GM13976 (cell line): ENCODE measurements at places on chromosomes 5 and 9.

- no peak for DNase-seq
Observed at GRCh38 chr5:68148096-68148495, 67.5 kb upstream of the PIK3R1 start.

DNA sequence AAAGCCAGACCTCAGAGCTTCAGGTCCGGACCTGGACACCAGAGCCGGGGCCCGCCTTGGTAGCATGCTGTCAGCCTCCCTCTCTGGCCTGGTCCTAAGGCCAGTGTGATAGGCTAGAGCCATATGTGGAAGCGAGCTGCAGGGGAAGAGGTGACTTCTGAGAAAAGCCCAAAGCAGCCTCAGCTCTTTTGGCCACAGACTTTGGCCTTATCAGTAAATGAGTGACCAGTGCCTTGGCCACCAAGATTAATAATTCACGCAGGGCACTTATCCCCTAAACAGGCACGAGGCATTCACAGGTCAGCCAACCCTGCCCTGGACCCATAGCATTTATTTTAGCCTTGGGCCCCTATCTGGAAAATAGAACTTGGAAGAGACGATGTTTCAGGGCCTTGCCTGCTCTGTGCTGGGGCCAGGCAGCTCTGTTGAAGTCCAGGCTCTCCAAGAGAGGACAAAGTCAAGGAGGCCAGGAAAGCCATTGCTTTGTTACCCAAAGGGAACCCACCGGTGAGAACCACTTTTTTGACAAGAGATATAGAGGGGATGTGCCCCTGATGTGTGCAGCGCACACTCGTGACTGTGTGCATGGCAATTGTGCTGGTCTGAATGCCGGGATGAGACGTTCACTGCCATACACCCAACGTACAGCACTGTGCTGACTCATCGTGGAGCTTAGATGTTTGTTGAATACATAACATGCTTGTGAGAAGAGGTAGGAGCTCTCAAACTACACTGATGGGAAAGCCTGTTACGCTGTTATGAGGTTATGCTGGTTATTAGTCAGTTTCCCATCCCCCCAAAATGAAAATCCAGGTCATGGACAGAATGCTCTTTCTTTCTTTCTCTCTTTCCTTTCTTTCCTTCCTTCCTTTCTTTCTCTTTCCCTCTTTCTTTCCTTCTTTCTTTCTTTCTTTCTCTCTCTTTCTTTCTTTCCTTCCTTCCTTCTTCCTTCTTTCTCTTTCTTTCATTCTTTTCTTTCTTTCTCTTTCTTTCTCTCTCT, 5.0 kb upstream of the SLC34A1 start:
- DNase-seq = peak; percentile 72

DNA sequence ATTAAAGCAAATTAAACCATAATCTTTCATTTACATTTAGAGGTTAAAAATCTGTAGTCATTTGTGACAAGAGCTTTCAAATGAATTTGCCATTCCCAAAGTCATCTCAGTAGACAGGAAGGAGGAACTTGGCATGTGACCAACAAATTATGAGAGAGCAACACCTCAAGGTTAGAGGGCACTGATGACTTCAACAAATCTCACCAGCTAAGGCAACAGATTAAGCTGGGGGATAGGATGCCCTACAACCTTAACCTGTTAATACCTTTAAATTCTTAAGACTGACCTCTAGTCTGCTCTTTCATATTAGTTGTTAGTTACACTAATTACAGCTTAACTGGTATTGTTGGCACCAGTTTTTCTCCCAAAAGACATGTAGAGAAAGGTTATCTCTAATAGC, 18.4 kb downstream of the POU5F2 start:
- DNase-seq = no peak

- no peak for DNase-seq
Observed at GRCh38 chr5:79521156-79521555, 7.2 kb upstream of the HOMER1 start.

DNA sequence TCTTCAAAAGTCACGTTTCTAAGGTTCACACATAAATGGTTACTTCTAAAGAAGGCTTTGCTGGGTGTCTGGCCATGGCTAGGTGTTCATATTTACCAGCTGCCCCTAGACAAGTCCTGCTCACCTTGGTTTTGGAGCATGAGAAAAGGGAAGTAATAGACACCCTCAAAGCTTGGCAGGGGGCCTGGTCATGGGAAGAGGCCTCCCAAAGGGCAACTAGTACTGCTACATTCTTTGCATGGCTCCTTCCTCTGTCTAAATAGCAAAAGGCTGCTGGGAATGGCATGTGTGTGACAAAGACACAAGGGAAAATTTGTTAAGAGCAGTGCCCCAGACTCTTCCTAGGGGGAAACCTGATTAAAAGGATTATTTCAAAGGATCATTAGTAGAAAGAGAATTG, 93.4 kb downstream of the NRG2 start:
- DNase-seq = no peak

- peak; percentile 51 for DNase-seq
Observed at GRCh38 chr9:35481347-35481975, 8.4 kb upstream of the RUSC2 start.

DNA sequence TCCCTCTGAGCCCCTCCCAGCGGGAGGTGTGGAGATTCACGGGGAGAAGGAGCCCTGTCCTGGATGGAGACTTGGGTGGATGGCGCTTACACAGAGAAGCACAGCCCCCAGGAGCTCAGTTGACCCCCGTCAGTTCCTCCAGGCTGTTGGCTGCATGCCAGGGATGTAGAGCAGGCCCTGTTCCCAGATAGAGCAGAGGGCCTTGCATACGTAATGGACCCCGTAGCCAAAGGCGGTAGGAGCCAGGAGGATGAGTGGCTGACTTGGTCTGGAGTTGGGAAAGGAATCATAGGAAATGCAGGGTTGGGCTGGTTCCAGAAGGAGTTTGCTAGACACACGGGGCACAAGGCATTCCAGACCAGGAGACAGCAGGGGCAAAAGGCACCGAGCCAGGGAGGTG, 2.5 kb downstream of the PMPCA start:
- DNase-seq = no peak

DNA sequence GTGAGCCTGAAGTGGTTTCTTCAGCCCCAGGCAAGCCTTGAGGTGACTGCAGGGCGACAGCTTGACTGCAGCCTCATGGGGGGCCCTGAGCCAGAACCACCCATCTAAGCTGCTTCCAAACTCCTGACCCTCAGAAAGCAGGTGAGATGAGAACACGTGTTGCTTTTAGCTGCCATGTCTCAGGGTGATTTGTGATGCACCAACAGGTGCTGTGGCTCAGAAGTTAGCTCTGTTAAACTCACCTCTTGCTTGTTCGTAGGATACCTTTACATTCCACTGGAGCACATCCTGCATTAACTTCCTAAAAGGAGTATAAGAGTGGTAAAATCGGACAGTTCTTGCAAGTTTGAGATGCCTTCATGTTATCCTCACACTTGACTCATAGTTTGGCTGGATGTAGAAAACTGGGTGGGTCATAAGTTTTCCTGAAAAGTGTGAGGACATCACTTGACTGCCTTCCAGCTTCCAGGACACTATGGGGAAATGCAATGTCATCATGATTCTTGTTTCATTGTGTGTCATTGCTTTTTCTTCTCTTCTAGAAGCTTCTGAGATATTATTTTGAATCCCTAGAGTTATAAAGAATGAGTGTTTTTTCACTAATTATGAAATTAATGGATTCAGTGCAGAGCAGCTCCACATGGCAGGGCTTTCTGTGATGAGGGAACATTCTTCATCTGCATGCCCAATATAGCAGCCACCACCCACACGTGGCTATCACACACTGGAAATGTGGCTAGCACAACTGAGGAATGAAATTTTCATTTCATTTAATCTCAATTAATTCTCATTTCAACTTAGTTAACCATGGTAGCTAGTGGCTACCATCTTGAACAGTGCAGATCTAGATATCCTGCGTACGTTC, 92.3 kb downstream of the HSD17B3 start:
- DNase-seq = no peak

DNA sequence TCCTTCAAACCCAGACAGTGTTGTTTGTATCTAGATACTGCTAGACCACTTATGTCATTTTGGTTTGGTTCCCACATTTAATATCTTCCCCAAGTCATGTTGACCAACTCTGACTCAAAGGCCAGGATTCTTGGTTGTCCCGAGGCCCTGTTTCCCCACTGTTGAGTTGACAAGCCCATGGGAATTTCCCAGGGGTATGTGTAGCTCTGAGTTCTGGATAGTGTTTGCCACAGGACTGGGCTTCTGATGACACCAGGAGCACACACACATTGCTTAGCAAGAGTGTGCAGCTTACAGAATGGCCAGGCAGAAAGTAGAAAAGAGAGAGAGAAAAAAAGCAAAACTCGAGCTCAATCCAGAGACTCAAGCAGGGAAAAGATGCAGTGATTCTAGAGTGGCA, 214.4 kb downstream of the NXNL2 start:
- no peak for DNase-seq

- no peak for DNase-seq
Observed at GRCh38 chr5:124841829-124842712, 95.6 kb upstream of the ZNF608 start.

DNA sequence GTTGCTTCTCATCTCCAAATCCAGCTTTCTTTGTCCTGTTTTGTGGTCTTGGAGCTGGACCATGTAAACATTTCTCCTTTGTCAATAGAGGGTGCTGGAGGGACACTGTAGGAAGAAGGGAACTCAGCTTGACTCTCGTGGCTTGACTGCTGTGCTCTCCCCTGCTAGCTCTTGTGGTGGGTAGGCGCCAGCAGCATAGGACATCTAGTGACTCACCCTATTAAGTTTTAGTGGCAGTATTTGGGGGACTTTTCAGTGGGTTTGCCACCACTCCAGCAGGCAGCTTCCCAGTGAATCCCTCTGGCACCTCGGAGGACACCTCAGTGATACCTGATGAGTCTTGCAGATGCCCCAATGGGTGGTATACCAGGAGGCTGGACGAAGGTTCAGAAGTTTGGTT, 97.8 kb downstream of the TSSK1B start:
- DNase-seq = no peak

DNA sequence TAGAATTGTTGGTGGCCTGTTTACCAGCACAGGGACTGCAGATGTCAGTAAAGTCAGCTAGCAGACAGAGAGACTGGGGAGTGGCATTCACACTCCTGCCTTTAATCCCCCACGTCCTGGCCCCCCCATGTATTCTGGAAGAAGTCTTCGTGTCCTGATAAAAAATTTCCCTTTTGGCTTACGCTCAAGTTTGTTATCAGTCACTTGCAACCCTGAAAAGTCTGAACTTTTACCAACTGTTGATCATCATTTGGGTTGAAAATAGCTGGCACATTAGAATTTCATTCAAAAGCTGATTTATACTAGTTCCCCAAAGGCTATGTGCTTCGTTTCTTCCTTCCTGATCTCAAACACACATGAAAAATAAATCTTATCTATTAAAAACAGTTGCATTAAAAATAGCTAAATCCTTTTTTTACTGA, 5.8 kb upstream of the CRHBP start:
- no peak for DNase-seq

- no peak for DNase-seq
Observed at GRCh38 chr9:20085842-20086241, 297.0 kb upstream of the SLC24A2 start.

- no peak for DNase-seq
Observed at GRCh38 chr9:87109851-87110250, 162.5 kb upstream of the GAS1 start.

GRCh38 chr5:132477784-132478365, 12.7 kb downstream of the IRF1 start:
- DNase-seq = no peak

GRCh38 chr9:94178927-94179326, 80.2 kb upstream of the ZNF169 start:
- peak; percentile 62 for DNase-seq

DNA sequence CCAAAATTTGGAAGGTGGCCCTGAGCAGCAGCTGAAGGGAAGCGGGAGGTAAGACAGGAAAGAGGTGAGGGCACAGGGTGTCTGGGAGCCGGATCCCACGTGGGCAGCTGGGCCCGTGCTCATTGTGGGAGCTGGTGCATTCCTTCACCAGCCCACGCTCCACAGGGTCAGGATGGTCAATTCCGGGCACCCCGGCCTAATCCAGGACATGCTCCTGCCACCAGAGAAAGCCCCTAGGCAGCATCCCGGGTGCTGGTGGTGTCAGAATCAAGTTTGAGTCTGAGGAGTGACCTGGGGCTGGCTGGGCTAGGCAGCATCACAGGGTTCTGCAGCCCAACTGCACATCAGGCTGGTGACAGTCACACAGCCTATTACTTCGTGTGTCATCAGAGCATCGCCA, 7.1 kb upstream of the PDCD6 start:
- DNase-seq = no peak

- no peak for DNase-seq
Observed at GRCh38 chr5:60698336-60698735, 1.6 kb downstream of the DEPDC1B start.

GRCh38 chr5:115179394-115180164, 9.9 kb upstream of the TRIM36 start:
- DNase-seq = peak; percentile 53

- DNase-seq = no peak
Observed at GRCh38 chr9:16125629-16126028, 572.8 kb downstream of the CCDC171 start.

GRCh38 chr5:1974501-1975405, 92.0 kb upstream of the IRX4 start:
- DNase-seq = no peak

DNA sequence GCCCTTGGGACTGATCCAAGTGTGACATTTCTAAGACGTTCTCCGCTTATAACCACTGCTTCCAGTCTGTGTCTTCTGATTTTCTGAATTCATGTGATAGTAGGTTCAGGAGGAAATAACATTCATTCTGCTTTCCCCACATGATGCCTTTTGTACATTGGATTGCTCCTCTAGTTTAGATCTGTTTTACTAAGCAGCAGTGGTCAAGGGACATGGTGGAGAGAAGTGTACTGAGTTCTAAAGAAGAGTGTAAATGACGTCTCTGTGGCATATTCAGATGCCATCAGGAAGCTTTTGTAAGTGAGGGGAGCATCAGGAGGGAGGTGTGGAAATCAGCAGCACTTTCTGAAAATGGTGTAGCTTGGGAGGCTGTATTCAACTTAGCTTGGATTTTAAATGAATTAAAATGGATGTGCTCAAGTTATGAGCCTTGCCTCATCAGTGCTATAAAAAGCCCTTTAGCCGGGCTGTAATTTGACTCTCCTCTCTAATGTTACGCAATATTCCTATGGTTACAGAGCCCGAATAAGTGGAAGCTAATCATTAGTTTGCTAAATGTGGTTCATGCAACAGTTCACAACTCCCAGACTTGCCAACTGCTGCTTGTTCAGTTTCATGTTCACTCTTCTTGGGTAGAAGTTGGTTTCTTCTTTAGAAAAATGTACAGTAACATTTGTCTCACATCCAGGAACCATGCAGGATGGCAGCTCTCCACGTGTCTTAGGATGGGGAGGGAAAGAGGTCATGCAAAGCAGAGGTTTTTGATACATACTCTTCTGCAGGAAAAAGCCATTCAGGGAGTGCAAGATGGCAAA, 281.3 kb downstream of the ARHGAP26 start:
- DNase-seq = no peak

GRCh38 chr9:127132921-127133647, 10.6 kb upstream of the ANGPTL2 start:
- no peak for DNase-seq

- DNase-seq = no peak
Observed at GRCh38 chr9:93458712-93459111, 5.3 kb upstream of the FAM120AOS start.

DNA sequence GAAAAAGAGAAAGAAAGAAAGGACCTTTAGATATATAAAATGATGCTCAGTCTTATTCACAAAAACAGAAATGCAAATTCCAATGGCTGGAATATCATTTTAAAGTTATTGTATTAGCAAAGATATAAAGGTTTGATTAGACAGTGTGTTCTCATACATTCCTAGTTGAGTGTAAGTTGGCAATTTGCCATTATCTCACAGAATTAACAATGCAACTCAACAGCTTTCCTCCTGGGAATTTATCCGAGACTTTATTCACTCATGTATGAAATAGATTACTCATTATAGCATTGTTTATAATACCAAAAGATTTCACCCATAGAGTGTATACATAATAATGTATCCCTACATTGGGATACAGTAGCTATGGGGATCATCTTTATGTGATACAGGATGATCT, 27.1 kb upstream of the MLLT3 start:
- DNase-seq = no peak
